ENCODE measurements at places on chromosomes 1 and 21. TPM values are rescaled to one million over a fixed set of nuclear protein-coding genes. Genes with fewer than 3 reads are reported as not detected.

Gene PLPPR5
- not detected for total RNA-seq

Gene AQP10
- total RNA-seq, result not detected

Gene PYHIN1
- total RNA-seq, result not detected

Gene ELAVL4
- total RNA-seq, result not detected

Gene C1orf141
- not detected for total RNA-seq

Gene AMY2B
- total RNA-seq, result 0.45 TPM

Gene FCGR2B
- total RNA-seq, result not detected

Gene KCNK2
- 0.12 TPM for total RNA-seq

Gene SPATC1L
- not detected for total RNA-seq

Gene TEDDM1
- total RNA-seq, result not detected

Gene SPRR1A
- not detected for total RNA-seq

Gene CD5L
- not detected for total RNA-seq

Gene CD1C
- total RNA-seq, result not detected

Gene LRRC38
- not detected for total RNA-seq

Gene PAQR6
- 4.9 TPM for total RNA-seq

Gene ZBTB8B
- not detected for total RNA-seq

Gene ACKR1
- not detected for total RNA-seq

Gene C1QA
- total RNA-seq, result not detected

Gene TRIM67
- total RNA-seq, result 0.25 TPM

Gene CFHR1
- 0.20 TPM for total RNA-seq

Gene L1TD1
- total RNA-seq, result not detected

Gene UAP1
- total RNA-seq, result 32.8 TPM

Gene LYSMD1
- 7.0 TPM for total RNA-seq

Gene RBM11
- not detected for total RNA-seq

Measured in A549 treated with CORT108297 at 1 μM for 4 hours (cell line).